NCI-H2171 treated with DMSO at 0.1 percent for 48 hours (cell line): ENCODE measurements at places on chromosomes 11 and 22.

DNA sequence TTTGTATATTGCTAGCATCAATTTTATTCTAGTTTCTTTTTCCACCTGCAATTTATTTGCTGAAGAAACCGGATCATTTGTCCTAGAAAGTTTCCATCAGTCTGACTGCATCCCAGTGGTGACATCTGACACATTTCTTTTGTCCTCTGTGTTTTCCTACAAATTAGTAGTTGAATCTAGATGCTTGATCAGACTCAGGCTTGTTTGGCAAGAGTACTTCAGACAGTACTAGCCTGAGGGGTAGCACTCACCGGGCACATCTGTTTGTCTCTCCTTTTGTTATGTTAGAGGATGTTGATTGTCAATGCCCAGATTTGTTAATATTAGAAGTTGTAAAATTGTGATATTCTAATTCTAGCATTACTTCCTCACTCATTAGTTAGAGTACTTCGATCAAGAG is 204.8 kb downstream of the SWAP70 start:
- no peak for DNase-seq

- DNase-seq: no peak
Observed at GRCh38 chr11:27447288-27448183, 25.1 kb downstream of the LGR4 start.

- DNase-seq: peak; percentile 54
Observed at GRCh38 chr22:33579448-33580093, 340.7 kb downstream of the LARGE1 start.

GRCh38 chr11:110113505-110113904 is 20.3 kb downstream of the ZC3H12C start:
- DNase-seq: no peak

- no peak for DNase-seq
Observed at GRCh38 chr22:19641983-19642451, 72.3 kb upstream of the SEPTIN5 start.

- DNase-seq: no peak
Observed at GRCh38 chr11:17755891-17756290, 21.3 kb downstream of the KCNC1 start.

DNA sequence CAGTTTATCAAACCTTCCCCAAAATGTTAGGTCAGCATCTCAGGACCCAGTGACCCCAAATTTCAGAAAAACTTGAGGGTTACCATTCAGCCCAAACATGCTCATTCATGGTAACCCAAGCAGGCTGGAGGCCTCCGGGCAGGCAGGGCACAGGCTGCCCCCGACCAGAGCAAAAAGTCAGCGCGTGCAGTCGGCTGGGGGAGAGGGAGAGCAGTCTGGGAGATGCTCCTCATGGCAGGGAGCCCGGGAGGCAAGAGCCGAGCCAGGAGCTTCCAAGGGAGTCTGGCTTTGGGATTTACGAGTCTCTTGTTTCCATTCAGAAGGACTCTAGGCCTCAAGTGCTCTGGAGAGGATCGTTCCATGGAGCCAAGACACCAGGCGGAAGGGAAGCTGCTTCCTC is 45.7 kb downstream of the RPUSD4 start:
- DNase-seq: no peak
